ENCODE measurements at places on chromosomes 2 and 18.

GRCh38 chr2:238864207-238865014 is 16.5 kb downstream of the TWIST2 start:
- DNase-seq = no peak

- DNase-seq = peak; percentile 46
Observed at GRCh38 chr2:113080134-113080533, 12.4 kb downstream of the IL1F10 start.

GRCh38 chr2:45191976-45192375 is 182.7 kb upstream of the SIX2 start:
- no peak for DNase-seq

GRCh38 chr2:85181844-85182456 is 48.8 kb downstream of the TCF7L1 start:
- DNase-seq = no peak

- DNase-seq = no peak
Observed at GRCh38 chr2:162210385-162210784, 32.9 kb downstream of the FAP start.

DNA sequence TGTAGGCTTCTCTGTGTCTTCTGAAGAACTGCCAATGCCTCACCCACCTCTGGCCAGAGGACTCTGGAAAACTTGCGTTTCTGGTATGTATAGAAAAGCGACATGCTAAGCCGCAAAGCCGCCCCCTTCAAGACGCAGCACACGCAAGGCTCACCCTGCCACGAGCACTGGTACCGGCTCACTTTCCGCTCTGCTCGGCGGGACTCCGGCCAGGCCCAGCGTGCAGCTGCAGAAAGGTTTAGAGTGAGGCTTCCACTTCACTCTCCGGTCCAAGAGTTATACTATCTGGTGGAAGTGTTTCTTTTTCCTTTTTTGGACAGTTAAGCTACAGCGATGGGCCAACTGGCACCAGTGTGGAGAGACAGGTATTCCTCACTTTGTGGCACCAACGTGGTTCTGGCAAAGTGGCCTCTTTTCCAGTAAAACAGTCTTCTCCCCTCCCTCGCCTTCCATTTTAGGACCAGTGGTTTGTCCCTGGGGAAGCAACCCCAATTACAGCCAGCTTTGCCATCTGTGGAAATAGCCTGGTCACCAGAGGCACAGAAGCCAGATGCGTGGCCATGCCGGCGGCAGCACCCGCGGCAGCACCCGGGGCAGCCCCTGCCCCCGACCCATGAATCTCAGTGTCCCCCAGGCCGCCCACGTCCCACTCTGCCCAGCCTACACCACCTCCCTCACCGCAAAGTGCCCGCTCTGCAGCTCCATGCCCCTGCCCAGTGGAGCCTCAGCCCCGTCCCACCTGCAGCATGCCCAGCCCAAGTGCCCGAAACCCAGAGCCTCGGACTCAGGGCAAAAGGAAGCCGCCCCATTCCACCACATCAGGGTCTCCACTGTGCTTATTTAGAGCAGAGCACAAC is 91.6 kb upstream of the CTDP1 start:
- DNase-seq = no peak

- DNase-seq = no peak
Observed at GRCh38 chr2:57450170-57450569, 596.4 kb upstream of the VRK2 start.
